ENCODE measurements at places on chromosomes 13 and 19.

DNA sequence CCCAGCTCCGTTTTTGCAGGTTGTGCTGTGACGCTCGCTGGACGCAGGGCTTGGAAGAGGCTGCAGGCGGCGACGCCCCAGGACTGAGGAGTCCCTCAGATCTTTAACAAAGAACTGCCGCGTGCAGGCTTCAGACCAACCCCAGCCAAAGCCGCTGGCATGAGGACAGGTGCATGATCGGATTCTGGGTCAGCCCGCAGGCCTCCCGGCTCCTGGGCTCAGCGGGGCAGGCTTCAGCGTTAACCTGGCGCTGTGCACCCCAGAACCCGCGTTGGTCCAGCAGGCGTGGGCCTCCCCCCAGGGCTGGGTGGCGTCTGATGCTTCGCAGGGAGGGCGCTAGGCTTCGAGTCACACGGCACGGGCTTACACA lies 920 bp upstream of the TIMM13 start:
- DNase-seq, result no peak

GRCh38 chr13:97116754-97117153 lies 105.4 kb upstream of the MBNL2 start:
- DNase-seq, result no peak

DNA sequence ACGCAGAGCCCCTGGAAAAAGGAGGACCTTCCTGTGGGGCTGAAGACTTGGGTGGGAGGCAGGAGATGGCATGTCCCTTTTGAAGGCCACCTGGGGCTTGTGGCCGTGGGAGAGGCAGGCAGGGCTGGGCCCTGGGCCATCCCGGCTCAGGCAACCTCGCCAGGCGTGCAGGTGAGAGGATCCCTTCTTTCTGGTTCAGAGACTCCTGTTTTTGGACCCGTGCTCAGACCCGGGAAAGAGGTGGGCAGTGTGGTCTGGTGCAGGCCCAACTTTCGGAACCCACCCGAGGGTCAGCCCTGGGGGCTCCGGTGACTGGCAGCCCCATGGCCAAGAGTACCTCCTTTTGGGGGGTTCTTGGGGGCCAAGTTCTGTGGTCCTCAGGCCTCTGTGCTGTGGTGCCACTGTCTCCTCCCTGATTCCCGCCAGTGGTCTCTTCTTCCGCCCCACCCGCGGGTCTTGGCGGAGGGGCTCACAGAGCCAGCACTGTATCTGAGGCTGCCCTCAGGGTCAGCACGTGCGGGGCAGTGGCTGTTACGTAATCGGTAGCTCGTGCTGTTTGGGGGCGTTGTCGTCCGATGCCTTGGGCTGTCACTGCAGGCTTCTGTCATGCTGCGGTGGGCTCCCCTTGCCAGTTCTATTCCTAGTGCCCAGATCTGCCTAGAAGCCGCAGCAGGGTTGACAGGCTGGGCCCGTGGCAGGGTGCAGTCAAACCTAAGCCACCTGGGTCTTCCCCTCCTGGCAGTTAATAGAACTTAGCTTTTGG lies 42.7 kb downstream of the KDM4B start:
- no peak for DNase-seq

- DNase-seq, result no peak
These were observed 18.9 kb downstream of the VASP start for GRCh38 chr19:45526143-45526542.

DNA sequence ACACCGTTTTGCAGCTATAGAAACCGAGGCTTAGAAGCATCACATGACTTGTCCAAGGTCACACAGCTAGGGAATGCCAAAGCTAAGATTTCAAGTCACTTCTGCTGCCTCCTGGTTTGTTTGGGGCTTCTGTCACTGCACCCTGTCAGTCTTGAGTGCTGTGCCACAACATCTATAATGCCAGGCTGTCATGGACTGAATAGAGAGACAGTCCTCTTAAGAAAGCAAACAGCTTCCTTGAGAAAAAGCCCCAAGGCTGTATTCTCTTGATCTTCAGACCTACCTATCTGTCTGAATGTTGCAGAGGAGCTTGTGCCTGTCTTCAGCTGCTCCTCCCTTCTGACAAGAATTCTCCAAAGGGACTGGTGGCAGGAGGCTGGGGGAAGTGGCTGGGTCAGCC lies 81.6 kb downstream of the OLFM4 start:
- DNase-seq, result no peak

DNA sequence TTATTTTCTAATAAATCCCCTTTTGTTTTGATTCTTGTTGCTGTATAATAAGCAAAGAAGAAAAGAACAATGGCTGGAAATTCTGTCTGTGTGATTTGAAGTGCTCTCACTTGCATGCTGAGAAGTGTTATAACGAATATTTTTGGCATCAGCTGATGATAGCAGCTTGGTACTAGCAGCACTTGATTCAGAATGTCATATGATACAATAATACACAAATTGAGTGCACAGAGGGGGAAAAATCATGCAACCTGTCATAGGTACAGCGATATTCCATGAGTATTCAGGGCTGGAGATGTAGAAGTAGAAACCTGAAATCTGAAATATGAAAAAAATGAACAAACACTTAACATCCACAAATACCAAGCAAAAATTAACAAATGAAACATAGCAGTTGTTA lies 108.1 kb downstream of the FGF14 start:
- no peak for DNase-seq

- no peak for DNase-seq
These were observed 103.9 kb upstream of the SOX21 start for GRCh38 chr13:94816256-94816655.

DNA sequence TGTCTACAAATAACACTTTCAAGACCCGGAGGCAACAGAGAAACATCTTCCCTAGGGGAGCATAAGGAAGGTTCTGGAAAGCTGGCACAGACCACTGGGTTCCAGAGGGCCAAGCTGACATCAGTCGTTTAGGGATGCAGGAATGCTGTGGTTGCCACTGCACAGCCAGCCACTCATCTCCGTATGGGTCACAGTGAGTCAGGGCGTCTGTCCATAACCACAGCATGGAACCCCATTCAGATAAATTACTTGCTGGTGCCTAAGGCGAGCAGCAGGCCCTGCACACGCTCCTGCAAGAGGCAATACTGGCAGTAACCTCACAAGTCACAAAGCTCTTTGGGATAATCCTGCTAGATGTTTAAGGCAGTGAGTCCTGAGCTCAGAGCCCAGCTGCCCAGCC lies 140.9 kb upstream of the UBL3 start:
- DNase-seq, result no peak

DNA sequence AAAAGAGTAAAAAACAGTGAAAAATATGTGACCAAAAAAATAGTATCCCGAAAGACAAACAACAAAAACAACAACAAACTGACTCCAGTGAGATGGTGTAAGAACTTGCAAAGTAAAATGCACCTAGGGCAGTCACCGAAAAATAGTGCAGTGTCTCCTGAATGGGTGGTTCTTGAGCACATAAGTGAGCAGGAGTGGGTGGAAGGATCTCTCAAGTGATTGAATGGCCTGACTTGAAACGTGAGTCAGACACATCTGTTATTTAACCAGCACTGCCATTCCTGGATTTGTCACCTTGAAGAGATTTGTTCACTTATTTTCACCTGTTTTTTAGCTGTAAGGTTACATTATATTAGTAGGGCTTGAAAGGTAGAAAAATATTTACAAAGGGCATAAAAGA lies 3.5 kb downstream of the ZNF738 start:
- no peak for DNase-seq

DNA sequence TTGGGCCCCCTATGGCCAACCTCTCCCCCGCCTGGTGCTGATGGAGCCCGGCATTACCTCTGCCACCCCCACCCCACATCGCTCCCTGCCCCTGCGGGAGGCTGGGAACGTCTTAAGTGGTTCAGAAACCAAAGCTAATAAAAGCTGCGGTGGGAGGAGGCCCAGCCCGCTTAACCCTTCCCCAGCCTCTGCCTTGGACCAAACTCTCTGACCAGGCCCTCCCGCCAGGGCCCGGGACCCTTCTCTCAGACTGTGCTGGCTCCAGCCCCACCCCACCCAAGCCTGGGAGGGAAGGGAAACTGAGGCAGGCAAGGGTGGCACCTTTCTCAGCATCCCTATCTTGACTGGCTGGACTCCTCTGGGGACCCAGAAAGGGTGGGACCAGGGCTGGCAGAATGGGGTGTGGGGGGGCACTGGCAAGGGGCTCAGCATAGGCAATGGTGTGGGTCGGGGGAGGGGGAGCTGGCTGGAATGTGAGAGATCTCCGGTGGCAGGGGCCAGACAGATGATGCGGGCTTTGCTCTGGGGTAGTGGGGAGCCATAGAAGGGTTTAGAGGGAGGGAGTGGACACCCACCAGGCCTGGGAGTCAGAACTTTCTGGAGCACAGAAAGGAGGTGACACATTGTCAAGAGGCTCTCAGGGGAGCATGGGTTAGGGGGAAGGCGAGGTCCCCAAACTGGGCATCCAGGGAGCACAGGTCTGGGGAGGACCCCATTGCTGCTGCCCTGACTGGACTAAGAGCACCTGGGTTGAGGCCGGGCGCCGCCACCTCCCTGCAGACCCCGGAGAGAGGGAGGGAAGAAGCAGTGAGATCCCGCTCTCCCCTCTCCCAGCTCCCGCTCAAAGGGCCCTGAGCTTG lies 21.9 kb downstream of the SMIM24 start:
- no peak for DNase-seq

DNA sequence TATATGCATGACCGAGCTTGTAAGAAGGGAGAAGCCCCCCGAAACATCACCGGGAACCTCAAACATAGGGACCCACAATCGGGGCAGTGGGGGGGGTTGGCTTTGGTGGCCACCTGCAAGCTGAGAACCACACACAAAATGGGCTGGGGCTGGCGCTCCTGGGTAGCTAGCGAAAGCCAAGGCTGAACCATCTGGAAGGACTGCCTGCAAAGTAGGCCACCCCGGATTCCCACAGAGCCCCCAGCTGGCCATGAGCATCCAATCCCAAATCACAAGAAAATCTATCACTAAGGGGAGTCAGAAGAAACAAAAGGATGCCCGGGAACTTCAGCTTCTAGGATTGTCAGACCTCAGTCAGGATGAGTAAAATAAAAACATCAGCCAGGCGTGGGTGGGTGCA lies 2.8 kb upstream of the PSPN start:
- DNase-seq, result no peak

DNA sequence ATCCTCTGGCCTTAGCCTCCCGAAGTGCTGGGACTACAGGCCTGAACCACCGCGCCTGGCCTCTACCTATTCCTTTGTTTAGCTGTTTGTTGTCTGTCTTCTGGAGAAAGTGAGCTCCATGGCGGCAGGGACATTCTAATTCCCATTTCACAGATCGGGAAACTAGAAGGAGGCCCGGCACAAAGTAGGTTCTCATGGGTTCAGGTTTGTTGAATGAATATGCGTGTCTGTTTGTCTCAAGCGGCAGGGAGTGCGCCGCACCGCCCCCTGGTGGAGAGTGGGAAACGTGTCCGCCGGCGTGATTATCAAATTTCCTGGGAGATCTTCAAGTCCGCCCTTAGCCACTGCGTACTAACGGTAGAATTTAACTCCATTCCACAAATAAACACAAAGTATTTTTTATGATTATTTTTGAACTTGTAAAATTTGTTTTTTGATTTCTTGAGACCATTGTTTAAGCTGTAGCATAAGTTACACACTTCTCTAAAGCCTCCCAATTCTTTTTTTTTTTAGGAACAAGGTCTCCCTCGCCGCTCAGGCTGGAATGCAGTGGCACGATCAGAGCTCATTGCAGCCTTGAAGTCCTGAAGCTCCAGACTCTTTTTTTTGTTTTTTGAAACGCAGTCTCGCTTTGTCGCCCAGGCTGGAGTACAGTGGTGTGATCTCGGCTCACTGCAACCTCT lies 8.9 kb upstream of the CCDC9 start:
- no peak for DNase-seq

GRCh38 chr19:30634131-30634830 lies 262.1 kb downstream of the ZNF536 start:
- DNase-seq, result no peak

GRCh38 chr19:43651758-43652545 lies 12.3 kb upstream of the CADM4 start:
- DNase-seq, result no peak

DNA sequence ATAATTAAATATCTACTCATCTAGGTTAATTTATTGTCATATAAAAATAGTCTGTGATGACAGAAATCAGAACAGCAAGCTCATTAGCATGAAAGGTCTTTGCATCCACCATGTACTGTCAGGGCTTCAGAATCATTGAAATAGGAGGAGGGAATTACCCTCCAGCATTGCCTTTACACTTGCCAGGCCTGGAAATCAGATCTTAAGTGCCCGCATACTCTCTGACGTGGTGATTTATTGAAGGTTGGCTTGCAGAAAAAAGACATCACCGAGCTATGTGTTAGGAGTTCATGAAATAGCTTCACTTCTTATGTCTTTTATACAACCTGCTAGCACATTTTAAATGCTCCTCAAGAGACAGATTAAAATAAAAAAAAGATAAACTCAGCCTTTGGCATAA lies 661.7 kb upstream of the SLITRK1 start:
- no peak for DNase-seq

- DNase-seq, result no peak
These were observed 14.1 kb downstream of the ZNF444 start for GRCh38 chr19:56155124-56155687.

GRCh38 chr19:55132453-55133129 lies 15.2 kb upstream of the PPP1R12C start:
- no peak for DNase-seq

- no peak for DNase-seq
These were observed at the start of gene ZNF135 for GRCh38 chr19:58059003-58059670. Gene ZNF135, plus strand, starts transcription at chr19:58059282. Its CDS starts 721 bp downstream, at chr19:58060003.

- no peak for DNase-seq
These were observed 1.7 kb downstream of the PCDH8 start for GRCh38 chr13:52846567-52847321.

DNA sequence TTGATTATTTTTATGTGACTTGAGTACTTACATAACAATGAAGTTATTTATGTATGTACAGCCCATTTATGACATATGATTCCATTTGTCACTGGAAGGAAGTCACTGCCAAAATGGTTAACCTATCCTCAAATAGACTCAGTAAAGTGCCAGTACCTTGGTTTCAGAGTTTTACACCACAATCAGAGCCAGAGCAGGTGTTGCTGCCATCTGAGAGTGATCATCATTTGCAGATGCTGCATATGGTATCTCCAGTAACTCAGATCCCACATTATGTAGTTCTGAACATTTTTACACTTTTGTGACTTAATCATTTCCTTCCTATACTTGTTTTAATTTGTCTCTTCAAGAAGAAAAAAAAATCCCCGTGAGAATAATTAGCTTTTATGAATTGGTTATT lies 313.3 kb downstream of the HS6ST3 start:
- DNase-seq, result no peak

- no peak for DNase-seq
These were observed 9.6 kb downstream of the ATP11A start for GRCh38 chr13:112699322-112699918.

GRCh38 chr13:97316390-97316789 lies 94.3 kb downstream of the MBNL2 start:
- DNase-seq, result no peak

GRCh38 chr13:40200273-40200978 lies 466.0 kb downstream of the FOXO1 start:
- no peak for DNase-seq

GRCh38 chr19:53962887-53963431 lies at the start of gene CACNG8:
Gene CACNG8, plus strand, starts transcription at chr19:53962937.
- DNase-seq, result no peak

All from GM12864 (cell line).